Cortex of kidney (tissue), 1 donor: ENCODE measurements at places on chromosomes 7 and 10.

DNA sequence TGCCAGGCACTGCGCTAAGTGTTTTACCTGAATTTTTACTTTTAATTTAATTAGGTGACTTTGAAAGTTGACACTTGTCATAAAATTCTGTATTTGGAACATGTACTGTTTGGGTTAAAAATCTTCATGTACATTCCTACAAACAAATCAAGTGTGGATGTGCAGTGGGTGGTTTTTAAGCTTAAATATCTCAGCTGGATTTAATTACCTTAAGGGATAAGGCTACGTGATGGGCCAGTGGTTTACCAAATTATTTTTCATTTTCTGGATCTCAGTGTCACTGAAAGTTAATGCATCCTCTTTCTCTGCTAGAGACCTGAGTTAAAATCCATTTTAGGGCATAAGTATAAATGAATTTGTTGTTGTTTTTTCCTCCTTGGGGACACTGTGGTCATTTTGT, 51.1 kb downstream of the EXOC4 start:
- DNase-seq: no peak

DNA sequence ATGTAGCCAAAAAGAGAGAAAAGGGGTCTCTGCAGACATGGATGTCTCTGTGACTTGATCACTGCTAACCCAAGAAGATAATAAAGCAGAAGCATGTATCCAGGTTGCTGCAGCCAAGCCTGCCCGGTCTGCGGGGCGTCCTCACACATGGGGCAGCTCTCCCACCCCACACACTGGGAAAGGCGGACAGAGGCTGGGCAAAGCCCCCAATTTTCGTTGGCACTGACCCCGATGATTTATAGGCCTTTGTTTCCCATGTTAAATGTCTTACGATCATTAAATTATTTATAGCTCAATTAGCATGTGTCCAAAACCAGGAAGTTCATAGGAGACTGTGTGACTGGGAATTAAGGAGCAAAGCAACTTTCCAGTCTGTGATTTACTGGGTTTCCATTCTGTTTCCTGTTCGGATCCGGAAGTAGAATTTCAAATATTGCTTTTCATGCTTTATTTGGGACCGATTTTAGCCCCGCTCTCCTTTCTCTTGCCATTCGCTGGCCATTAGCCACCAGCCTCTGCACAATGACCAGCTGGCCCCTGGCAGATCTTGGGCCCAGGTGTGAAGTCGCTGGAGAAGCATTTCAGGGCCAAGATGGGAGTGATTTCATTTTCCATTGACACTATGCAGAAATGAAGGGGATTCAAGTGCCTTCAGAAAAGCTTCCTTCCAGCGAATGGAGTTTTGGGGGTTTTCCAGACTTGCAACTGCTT, 91.6 kb downstream of the EGFR start:
- no peak for DNase-seq

DNA sequence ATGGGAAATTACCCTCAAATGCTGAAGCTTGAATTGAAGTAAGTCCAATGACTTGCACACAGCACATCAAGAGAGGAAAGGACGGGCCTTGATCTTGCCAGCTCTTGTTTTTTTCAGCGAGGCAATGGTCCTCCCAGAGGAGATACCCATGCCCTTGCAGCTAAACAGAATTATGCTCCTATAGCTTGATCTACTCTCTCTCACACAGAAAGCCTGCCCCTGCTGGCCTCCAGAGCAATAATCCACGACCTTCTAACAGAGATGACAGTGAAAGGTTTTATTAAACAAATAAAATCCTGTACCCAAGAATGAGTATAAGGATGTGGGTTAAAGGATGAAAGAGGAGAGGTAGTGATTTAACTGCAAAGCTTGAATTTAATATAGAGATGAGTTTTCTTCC, 268.0 kb downstream of the ADRA2A start:
- DNase-seq: no peak

GRCh38 chr10:129770286-129770685, 193.8 kb downstream of the EBF3 start:
- no peak for DNase-seq

GRCh38 chr7:128934361-128935341, 3.1 kb upstream of the IRF5 start:
- DNase-seq: no peak

GRCh38 chr10:43057831-43058340, 19.0 kb upstream of the RET start:
- DNase-seq: no peak

- no peak for DNase-seq
These were observed 79.6 kb downstream of the BMPR1A start for GRCh38 chr10:86836044-86836443.

GRCh38 chr10:11017570-11018431, at the start of gene CELF2:
TSS of gene CELF2 (plus strand) at chr10:11017872. CDS start at chr10:11018090, 218 bp downstream.
- DNase-seq: no peak

DNA sequence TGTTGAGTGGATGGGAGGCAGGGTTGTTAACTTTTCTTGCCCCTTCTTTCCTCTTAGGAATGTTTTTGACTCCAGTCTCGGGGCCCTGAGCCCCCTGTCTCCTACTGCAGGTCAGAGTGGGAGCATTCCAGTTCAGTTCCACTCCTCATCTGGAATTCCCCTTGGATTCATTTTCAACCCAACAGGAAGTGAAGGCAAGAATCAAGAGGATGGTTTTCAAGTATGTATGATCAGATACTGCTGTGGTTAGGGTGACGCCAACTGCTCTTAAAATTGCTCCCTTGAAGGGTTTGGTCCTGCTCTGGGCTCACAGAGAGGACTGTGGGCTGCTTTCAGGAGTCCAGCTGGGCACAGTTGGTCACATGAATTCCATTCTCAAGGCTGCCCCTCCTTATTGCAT, 22.0 kb downstream of the VWA2 start:
- no peak for DNase-seq

- DNase-seq: no peak
These were observed 2.6 kb downstream of the IMPDH1 start for GRCh38 chr7:128407233-128407589.

GRCh38 chr10:8054244-8054493, 319 bp upstream of the GATA3 start:
- no peak for DNase-seq

DNA sequence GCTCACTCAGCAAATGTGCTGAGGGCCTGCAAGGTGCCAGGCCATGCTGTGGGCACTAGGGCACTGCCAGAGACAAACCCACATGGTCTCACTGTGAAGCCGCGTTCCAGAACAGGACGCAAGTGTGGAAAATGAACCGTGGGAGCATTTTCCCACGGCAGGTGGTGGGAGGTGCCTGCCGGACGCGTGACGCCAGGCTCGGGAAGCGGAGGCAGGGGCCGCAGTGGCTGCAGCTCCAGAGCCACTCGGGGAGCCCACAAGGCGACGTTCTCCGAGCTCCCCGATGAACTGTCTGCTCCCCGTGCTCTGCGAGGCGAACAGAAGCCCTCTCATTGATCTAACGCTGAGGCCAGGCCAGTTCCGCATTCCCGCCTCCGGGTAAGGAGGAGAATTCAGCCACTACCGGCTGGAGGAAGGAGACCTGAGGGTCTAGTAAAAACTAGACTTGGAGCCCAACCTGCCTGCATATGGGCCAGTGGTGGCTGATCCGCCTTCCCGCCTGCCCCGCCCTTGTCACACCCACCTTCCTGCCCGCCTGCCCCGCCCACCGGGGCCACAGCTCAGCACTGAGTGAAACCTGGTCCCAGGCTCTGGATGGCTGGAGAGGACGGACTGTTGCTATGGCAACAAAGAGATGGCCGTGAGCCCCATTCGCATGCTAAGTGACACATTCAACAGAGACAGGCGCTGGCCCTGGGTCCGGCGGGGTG, 13.1 kb downstream of the ADGRA1 start:
- DNase-seq: no peak

DNA sequence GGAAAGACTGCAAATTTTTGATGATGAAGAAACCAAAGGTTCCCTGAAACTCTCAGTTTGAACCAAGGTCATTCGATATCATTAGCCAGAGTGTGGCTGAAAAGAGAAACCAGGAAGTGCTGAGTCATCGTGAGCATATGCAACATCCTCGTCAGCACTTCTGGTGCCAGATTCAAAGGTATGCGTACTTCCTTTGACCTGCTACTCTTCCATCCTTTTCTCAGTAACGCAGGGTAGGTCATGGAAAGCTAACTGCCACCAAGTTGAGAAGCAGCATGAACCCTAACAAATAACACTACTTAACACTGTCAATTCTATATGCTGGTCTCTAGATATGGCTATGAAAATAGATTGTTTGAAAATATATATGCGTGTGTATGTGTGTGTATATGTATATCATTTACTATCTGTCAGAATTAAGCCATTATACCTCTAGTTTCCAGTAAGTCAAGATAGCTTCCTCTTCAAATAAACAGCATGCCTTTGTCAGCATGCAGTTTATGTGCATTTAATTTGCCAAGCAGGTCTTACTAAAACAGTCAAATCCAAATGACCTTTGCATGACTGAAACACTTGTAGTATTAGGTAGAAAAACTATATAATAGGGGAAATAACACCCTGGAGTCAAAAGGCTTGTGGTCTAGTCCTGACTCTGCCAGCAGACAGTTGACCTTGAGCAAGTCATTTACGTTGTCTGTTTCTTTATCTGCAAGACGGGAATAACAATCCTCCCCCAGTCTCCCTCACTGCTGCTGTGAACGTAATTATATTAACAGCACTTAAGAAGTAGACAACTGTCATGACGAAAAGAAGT, 26.4 kb downstream of the CDK6 start:
- no peak for DNase-seq

DNA sequence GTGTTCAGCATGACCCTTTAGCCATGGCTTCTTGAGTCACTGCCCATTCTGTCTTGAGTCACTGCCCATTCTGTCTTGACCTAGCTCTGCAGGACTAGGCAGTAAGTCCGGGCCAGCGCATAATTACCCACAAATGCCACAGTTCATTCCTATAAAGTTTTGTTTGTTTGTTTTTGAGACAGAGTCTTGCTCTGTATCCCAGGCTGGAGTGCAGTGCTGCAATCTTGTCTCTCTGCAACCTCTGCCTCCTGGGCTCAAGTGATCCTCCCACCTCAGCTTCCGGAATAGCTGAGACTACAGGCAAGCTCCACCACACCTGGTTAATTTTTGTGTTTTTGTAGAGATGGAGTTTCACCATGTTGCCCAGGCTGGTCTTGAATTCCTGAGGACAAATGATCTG, 32.7 kb upstream of the TARP start:
- DNase-seq: no peak

DNA sequence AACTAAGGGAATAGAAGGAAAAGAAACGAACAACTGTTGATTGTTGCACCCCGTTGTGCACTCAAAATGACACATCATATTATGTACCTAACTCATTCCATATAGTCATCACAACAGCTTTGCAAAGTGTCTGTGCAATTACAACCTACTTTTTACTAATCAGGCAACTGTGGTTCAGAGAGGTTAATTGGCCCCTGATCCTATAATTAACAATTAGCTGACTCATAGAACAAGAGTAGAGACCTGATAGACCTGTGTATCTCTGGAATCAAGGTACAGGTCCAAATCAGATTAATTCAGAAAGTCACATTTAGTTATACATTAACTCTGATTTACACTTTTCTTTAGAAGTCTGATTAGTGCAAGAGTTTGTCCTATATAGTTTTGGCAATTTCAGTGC, 122.5 kb upstream of the CDK13 start:
- DNase-seq: no peak

DNA sequence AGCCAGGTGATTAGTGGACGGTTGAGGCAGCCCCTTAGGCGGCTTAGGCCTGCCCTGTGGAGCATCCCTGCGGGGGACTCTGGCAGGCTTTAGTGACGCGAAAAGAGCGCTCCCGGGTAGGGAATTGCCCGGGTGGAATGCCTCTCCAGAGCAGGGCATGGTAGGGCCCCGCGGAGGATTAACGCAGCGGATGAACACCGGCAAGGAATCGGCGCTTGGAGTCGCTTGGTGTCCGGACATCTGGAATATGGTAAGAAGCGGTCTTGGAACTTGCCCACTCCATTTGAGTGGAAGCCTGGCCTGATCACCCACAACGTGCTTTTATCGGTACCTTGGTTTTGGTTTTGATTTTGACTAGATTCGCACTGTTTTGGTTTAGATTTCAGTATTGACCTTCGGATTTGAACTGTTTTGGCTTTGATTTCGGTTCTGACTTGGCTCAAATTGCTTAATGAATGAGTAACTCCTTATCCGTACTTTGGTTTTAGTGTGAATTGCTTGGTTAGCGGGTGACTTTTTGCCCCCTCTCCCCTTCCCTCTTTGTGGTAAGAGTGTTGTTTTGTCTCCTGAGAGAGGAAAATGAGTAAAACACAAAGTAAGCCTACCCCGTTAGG, 24.2 kb upstream of the CHST3 start:
- DNase-seq: no peak

DNA sequence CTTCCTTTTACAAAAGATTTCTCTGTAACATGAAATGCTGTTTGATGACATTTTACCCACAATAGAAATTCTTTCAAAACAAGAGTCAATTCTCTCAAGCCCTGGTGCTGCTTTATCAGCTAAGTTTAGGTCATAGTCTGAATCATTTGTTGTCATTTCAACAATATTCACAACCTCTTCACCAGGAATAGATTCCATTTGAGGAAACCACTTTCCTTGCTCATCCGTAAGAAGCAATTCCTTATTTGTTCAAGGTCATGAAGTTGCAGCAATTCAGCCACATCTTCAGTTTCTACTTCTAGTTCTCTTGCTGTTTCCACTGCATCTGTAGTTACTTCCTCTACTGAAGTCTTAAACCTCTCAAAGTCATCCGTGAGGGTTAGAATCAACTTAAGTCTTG, 315.3 kb downstream of the TYW1 start:
- no peak for DNase-seq

DNA sequence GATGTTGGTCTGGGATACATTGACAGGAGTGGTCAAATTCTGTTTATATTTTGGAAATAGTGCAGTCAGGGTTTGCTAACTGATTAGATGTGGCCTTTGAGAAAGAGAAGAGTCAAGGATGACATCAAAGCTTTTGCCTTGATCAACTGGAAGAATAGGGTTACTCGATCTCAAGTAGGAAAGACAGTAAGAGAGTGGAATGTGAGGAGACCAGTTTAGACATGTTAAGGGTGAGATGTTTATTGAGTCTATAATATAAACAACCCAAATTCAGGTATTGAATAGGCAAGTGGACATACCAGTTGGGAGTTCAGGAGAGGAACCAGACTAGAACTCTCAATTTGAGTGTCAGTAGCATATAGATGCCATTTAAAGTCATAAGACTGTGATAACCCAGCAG, 1.9 kb upstream of the ANKRD7 start:
- no peak for DNase-seq

GRCh38 chr10:92267343-92267742, 23.5 kb downstream of the CPEB3 start:
- no peak for DNase-seq

DNA sequence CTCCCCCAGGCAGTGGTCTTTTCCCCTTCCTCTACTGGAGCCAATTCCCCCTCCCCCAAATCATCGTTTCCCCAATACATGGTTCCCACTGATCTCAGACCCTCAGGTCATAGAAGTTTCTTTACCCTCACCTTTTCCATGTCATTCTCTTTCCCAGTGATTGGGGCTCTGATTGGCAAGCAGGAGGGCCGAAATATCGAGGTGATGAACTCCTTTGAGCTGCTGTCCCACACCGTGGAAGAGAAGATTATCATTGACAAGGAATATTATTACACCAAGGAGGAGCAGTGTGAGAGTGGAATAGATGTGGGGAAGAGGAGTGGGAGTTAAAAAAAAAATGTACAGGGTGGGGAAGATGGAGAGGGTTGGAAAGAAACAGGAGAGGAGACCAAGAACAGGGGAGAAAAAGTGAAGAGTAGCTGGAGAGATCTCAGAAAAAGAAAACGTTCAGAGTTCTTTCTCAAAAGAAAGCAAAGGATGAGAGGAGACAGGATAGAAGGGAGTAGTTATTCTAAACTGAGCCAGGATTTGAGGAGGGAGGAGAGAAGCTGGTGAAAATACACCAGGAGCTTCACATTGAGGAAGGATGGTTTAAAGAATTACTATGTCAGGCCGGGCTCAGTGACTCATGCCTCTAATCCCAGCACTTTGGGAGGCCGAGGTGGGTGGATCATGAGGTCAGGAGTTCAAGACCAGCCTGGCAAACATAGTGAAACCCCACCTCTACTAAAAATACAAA, 858 bp downstream of the COPS6 start:
- no peak for DNase-seq
